Activated B cell treated with CpG ODN at 0.5 μM for 24 hours (primary cell): ENCODE measurements at places on chromosomes 12 and 14.

GRCh38 chr12:117803001-117803400 is 165.8 kb downstream of the KSR2 start:
- no peak for DNase-seq

DNA sequence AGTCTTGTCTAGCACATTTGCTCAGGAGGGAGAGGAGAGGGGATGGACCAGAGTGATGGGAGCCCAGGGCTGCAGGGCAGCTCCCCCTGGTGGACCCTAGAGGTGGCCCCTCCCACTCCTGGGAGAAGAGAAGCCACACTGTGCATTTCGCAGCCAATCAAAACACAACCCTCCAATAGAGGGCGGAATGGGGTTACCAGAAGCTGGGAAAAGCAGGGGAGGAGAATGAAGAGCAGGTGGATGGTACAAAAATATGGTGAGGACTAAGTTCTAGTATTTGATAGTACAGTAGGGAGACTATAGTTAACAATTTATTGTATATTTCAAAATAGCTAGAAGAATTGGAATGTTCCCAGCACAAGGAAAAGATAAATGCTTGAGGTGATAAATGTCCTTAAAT is 23.6 kb downstream of the VASH1 start:
- DNase-seq, result no peak

GRCh38 chr14:92544051-92544720 is 30.6 kb downstream of the RIN3 start:
- no peak for DNase-seq

- no peak for DNase-seq
Observed at GRCh38 chr12:28855761-28856310, 293.2 kb upstream of the FAR2 start.

- no peak for DNase-seq
Observed at GRCh38 chr12:28941248-28941647, 207.8 kb upstream of the FAR2 start.

DNA sequence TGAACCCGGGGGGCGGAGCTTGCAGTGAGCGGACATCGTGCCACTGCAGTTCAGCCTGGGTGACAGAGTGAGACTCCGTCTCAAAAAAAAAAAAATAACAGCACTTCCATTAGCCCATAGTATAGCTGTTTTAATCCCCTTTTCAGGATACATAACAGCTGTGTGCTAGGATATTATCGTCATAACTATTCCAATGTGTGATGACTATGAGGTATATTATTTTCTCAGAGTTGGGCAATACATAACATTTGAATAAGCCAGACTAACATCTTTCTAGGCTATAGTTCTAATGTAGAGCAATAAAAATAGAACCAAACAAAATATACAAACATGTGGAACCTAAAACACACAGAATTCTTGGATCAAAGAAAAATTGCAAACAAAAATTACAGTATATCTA is 57.1 kb downstream of the MARK3 start:
- no peak for DNase-seq
